ENCODE measurements at places on chromosomes 3 and 15. TPM values are rescaled to one million over a fixed set of nuclear protein-coding genes. Genes with fewer than 3 reads are reported as not detected.

Gene AGBL1
- not detected for total RNA-seq

Gene NR1I2
- total RNA-seq, result under 0.01 TPM

Gene GP9
- not detected for total RNA-seq

Gene CRBN
- 34.1 TPM for total RNA-seq

Gene C3orf85
- total RNA-seq, result not detected

Gene ANKUB1
- not detected for total RNA-seq

Gene UNC13C
- total RNA-seq, result not detected

Gene MTMR10
- 22.8 TPM for total RNA-seq

Gene GOLGA8M
- not detected for total RNA-seq

Gene RPLP1
- total RNA-seq, result 192 TPM

Gene TNNC1
- not detected for total RNA-seq

Gene EDC3
- total RNA-seq, result 11.2 TPM

Gene TBC1D5
- total RNA-seq, result 58.2 TPM

Gene ALG1L2
- total RNA-seq, result not detected
